ENCODE measurements at places on chromosomes 6 and 20. TPM values are rescaled to one million over a fixed set of nuclear protein-coding genes. Genes with fewer than 3 reads are reported as not detected.

MLIP gene
- not detected for total RNA-seq

CITED2 gene
- 118 TPM for total RNA-seq

COL9A3 gene
- total RNA-seq, result 133 TPM

SMPDL3A gene
- total RNA-seq, result 3.0 TPM

SYCP2 gene
- total RNA-seq, result 1.2 TPM

SLC22A3 gene
- total RNA-seq, result 4.6 TPM

SLC12A5 gene
- total RNA-seq, result 5.0 TPM

BRD2 gene
- total RNA-seq, result 233 TPM

SOX4 gene
- total RNA-seq, result 140 TPM

TTK gene
- total RNA-seq, result 34.7 TPM

RBM24 gene
- total RNA-seq, result 13.6 TPM

KHDC1L gene
- not detected for total RNA-seq

SLCO4A1 gene
- 1.6 TPM for total RNA-seq

TGM6 gene
- not detected for total RNA-seq

Data from endodermal cell (in vitro differentiated cells).